ENCODE measurements at places on chromosomes 5 and 9. TPM values are rescaled to one million over a fixed set of nuclear protein-coding genes. Genes with fewer than 3 reads are reported as not detected.

The HIGD2A gene
- total RNA-seq, result 179 TPM

The PHF24 gene
- 0.99 TPM for total RNA-seq

The CXCL14 gene
- 2.1 TPM for total RNA-seq

The HTR1A gene
- total RNA-seq, result not detected

The SLC30A5 gene
- 34.1 TPM for total RNA-seq

The FOXE1 gene
- not detected for total RNA-seq

The TIGD6 gene
- 3.0 TPM for total RNA-seq

The KCNMB1 gene
- 81.0 TPM for total RNA-seq

GRCh38 chr5:150762211-150762610 lies 3.4 kb upstream of the DCTN4 start:
- H3K27ac ChIP-seq, result peak overlapping the region; percentile 55
- no peak overlapping the region for H3K4me3 ChIP-seq
- H3K27me3 ChIP-seq, result no peaks in the 10 kb centered on the region
- H3K36me3 ChIP-seq, result no peaks in the 10 kb centered on the region

DNA sequence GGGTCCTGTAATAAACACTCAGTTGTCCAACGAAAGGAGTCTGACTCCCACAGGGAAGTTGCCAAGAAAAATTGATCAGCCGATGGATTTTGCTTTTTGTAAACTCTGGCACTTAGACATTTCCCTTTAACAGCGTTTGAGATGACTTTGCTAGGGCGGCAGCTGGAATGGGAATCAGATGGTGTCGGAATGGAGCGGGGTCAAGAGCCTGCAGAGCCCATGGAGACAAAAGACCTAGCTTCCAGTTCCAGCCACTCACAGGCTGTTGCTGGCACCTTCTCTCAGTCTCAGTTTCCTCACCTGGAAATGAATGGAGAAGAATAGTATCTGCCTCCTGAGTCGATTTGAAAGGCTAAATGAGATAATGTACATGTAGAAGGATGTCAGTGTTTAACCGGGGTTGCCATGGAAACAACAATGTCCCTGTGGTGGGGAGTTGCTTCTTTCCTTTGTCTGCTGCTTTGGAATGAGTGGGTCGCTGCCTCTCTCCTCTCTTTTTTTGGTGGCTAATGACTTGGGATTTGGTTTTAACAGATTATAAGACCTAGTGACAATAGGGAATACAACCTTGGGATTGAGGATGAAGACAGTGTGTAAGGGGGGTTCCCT lies 137.4 kb downstream of the GAS1 start:
- H3K27me3 ChIP-seq, result no peaks in the 10 kb centered on the region
- peaks cover 9% of the 10 kb centered on the region for H3K4me1 ChIP-seq
- DNase-seq, result no peak
- no peak overlapping the region for H3K27ac ChIP-seq
- no peaks in the 10 kb centered on the region for H3K36me3 ChIP-seq

- H3K4me3 ChIP-seq, result no peak overlapping the region
- no peaks in the 10 kb centered on the region for H3K36me3 ChIP-seq
- no peak for DNase-seq
- H3K27me3 ChIP-seq, result no peaks in the 10 kb centered on the region
- no peaks in the 10 kb centered on the region for H3K4me1 ChIP-seq
These were observed 66.3 kb upstream of the SPOCK1 start for GRCh38 chr5:137565450-137565849.

DNA sequence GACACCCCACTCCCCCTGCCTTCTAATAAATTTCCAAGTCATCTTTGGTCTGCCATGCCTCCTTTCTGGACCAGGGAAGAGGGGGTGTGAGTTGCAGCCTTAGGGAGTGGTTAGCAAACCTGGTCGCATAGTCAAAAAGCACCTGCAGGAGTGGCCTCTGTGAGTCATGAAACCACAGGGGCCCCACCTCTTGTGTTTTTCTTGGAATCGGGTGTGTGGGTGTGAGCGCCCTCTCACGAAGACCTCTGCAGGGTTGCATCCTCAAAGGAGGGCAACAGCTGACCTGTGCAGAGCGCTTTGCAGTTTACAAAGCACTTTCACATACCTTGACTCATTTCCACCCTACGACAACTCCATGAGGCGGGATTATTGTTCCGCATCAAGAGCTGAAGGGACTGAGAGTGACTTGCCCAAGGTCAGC lies 36.8 kb upstream of the TEX48 start:
- H3K27ac ChIP-seq, result no peak overlapping the region
- H3K27me3 ChIP-seq, result peaks cover 14% of the 10 kb centered on the region
- DNase-seq, result no peak
- no peaks in the 10 kb centered on the region for H3K4me1 ChIP-seq
- H3K36me3 ChIP-seq, result no peaks in the 10 kb centered on the region

DNA sequence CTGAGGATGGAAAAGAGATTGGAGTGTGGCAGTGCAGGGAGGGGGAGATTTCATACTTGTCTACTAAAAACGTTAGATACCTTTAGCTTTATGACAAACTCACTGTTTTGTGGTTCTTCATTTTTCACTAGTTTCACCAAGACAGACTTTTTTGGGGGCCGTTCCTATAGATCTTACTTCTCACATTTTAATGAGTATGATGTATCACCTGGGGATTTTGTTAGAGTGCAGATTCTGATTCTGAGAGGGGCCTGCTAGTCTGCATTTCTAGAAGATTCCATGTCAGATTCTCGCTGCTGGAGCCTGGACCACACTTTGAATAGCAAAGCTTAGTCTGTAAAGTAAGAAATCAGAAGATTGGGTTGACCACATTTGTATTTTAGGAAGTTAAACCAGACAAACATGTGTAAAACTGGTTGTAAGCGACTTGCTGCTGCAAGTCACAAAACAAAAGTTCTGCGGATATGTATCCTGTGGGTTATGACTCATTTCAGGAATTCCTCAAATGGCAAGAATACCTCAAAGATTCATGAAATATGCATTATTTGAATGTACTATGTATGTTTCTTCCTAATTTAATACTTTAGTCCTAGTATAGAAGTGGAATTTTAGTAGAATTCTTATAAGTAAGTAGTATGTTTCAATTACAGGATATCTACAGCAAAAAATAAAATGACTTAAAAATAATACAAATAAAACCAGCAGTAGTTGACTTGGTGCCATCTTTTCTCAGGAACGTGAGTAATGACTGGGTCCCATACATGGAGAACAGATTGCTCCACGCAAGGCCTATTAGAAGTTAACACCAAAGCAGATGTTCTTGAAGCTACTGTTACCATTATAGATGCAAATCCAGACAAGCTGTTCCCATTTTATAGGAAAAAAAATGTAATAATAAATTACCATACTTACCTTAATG lies 27.8 kb downstream of the NFIL3 start:
- H3K4me1 ChIP-seq, result no peaks in the 10 kb centered on the region
- no peaks in the 10 kb centered on the region for H3K27me3 ChIP-seq
- no peak for DNase-seq
- H3K36me3 ChIP-seq, result no peaks in the 10 kb centered on the region

DNA sequence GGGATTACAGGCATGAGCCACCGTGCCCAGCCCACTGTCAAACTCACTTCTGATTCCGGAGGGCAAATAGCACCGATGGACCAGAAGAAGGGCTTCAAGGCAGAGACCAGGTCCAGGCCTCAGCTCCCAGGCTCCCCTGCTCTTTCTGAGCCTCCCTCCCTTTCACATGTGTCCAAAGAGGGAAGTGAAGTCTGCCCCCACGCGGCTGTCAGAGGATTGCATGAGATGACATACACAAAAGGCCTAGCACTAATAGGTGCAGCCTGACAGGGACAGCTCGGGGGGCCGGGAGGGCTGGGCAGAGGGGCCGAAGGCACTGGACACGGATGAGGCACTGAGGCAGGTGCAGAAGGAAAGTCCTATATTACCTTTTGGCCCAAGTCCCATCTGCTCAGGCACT lies 16.1 kb downstream of the FBP1 start:
- no peak for DNase-seq
- no peak overlapping the region for H3K4me3 ChIP-seq
- peaks cover 12% of the 10 kb centered on the region for H3K4me1 ChIP-seq
- no peak overlapping the region for H3K27ac ChIP-seq
- H3K27me3 ChIP-seq, result no peaks in the 10 kb centered on the region

DNA sequence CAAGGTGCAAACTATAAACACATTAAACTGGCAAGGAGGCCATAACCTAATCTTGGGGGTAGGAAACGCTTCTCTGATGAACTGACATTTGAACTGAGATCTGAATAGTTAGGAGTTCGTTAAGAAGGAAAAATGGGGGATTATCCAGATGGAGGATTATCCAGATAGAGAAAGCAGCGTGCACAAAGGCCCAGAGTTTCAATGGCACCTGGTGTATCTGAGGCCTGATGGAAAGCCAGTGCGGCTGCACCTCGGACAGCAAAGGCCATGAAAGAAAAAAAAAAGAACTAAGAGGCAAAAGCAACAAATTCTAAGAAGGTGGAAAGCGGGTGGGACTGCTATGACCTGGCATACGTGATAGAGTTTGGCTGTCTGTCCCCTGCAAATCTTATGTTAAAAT lies 13.0 kb upstream of the CTNNAL1 start:
- H3K27ac ChIP-seq, result peak overlapping the region; percentile 38
- H3K36me3 ChIP-seq, result peaks cover 6% of the 10 kb centered on the region
- DNase-seq, result no peak
- peaks cover 29% of the 10 kb centered on the region for H3K4me1 ChIP-seq
- H3K27me3 ChIP-seq, result no peaks in the 10 kb centered on the region

- H3K4me3 ChIP-seq, result no peak overlapping the region
- peak; percentile 90 for DNase-seq
- H3K4me1 ChIP-seq, result no peaks in the 10 kb centered on the region
These were observed 37.9 kb downstream of the AHRR start for GRCh38 chr5:359301-359897.

- H3K4me1 ChIP-seq, result no peaks in the 10 kb centered on the region
- no peak for DNase-seq
- no peaks in the 10 kb centered on the region for H3K27me3 ChIP-seq
- no peaks in the 10 kb centered on the region for H3K36me3 ChIP-seq
- no peak overlapping the region for H3K4me3 ChIP-seq
- H3K27ac ChIP-seq, result no peak overlapping the region
These were observed 34.7 kb downstream of the CAPSL start for GRCh38 chr5:35903631-35904203.

GRCh38 chr5:28391277-28391676 lies 1352.9 kb upstream of the CDH9 start:
- no peaks in the 10 kb centered on the region for H3K36me3 ChIP-seq
- H3K27ac ChIP-seq, result no peak overlapping the region
- DNase-seq, result no peak

DNA sequence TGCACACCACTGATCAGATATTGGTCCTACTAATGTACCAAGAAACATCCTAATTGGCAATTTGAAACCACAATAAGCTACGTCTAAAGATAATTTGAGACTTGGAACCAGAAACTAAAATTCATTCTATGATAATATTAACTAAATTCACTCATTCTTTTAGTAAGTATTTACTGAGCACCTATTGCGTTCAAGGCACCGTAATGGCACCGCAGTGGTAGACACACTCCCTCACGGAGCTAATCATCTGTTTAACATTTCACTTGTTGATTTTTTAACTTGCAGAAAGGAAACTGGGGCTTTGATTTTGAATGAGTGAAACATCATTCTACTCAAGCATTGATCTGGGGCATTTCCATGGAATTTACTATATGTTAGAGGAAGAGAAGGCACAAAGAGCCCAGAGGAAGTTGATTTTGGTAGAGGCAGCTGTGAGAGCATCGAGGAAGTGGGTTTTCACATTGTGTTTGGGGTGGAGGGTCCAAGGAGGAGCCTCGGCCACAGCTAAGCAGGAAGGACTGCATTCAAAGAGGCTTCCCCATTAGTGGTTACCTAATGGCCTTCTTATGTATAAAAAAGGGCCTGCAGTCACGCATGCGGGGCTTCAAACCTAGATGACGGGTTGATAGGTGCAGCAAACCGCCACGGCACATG lies 7.1 kb downstream of the RAPGEF1 start:
- no peak for DNase-seq
- H3K36me3 ChIP-seq, result no peaks in the 10 kb centered on the region
- H3K27me3 ChIP-seq, result no peaks in the 10 kb centered on the region
- peaks cover 94% of the 10 kb centered on the region for H3K4me1 ChIP-seq
- no peak overlapping the region for H3K4me3 ChIP-seq

DNA sequence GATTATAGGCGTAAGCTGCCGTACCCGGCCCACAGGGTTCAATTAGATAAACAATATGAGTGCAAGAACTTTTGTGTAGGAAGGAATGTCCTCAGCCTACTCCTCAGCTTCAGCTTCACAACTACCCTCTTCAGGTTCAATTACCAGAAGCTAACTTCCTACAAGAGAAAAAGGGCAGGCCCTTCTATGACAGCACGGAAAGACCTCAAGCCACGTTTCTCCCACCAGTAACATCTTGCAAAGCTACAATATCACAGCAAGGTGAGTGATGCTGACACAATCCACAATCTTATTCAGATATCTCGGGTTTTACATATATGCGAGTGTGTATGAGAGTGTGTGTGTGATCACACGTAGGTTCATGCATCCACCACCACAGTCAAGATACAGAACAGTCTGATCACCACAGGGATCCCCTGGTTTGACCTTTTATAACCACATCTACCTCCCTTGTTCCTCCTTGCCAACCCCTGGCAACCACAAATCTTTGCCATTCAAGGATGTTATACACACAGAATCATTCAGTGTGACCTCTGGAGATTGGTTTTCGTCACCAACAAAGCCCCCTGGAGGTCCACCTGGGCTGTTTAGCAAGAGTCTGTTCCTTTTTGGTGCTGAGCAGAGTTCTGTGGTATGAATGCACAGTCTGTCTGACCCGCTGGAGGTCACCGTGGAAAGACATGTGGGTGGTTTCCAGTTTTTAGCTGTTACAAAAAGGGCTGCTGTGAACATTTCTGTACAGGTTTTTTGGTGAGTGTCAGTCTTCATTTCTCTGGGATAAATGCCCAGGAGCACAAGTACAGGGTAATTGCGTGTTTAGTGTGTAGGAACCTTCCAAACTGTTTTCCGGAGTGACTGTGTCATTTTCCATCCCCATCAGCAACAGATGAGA lies 38.2 kb downstream of the IPPK start:
- no peaks in the 10 kb centered on the region for H3K27me3 ChIP-seq
- H3K4me3 ChIP-seq, result no peak overlapping the region
- H3K27ac ChIP-seq, result peak overlapping the region; percentile 66
- peaks cover 36% of the 10 kb centered on the region for H3K4me1 ChIP-seq
- peak; percentile 74 for DNase-seq

- no peaks in the 10 kb centered on the region for H3K27me3 ChIP-seq
- H3K4me3 ChIP-seq, result no peak overlapping the region
- H3K4me1 ChIP-seq, result peaks cover 33% of the 10 kb centered on the region
- H3K36me3 ChIP-seq, result no peaks in the 10 kb centered on the region
These were observed 72.2 kb downstream of the PCDH1 start for GRCh38 chr5:141805874-141806595.

Data from esophagus muscularis mucosa (tissue), 4 donors.